Activated naive CD4-positive, alpha-beta T cell treated with anti-CD3 and anti-CD28 coated beads for 36 hours (primary cell): ENCODE measurements at places on chromosomes 3 and 15.

GRCh38 chr3:141941093-141941492, 64.7 kb downstream of the ATP1B3 start:
- no peak for DNase-seq

GRCh38 chr15:84552896-84553295, 47.9 kb upstream of the ZSCAN2 start:
- DNase-seq, result no peak

DNA sequence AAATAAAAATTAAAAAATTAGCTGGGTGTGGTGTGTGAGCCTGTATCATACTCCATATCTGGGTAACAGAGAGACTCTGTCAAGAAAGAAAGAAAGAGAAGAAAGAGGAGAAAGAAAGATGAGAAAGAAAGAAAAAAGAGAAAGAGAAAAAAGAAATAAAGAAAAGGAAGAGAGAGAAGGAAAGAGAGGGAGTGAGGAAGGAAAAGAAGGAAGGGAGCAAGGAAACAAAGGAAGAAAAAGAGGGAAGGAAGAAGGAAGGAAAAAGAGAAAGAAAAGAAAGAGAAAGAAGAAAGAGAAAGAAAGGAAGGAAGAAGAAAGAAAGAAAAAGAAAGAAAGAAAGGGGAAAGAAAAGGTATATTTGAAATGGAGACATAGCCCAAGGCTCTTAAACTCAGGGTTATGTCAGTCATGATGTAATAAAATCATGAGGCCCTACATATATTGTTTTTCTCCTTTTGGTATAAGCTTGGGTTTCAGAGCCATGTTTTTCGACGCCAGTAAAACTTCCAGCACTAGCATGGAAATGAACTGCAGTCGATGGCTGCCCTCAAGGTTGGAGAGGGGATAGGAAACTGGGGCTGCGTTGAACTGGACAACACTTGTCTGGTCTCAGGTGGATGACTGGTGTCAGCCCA, 38.0 kb upstream of the RFTN1 start:
- no peak for DNase-seq

GRCh38 chr3:68924897-68925296, 7.5 kb downstream of the TAFA4 start:
- no peak for DNase-seq

GRCh38 chr3:57436195-57436761, 107.9 kb downstream of the DNAH12 start:
- no peak for DNase-seq

DNA sequence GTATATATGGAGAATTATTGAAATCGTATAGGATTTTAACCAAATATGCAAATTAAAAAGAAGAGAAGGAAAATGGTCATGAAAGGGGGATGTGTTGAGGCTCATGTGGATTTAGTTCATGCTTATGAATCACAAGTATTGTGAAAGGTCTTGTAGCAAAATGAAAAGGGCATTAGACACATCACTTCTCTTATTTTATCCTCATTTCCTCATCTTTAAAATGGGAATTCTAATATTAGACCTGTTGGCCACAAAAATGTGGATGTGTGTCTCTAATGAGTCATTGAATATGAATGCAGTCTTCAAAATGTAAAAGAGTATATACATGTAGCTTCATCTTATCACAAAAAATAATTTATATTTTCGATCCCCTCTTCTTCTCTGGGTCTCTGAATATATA, 14.9 kb upstream of the ALCAM start:
- no peak for DNase-seq

DNA sequence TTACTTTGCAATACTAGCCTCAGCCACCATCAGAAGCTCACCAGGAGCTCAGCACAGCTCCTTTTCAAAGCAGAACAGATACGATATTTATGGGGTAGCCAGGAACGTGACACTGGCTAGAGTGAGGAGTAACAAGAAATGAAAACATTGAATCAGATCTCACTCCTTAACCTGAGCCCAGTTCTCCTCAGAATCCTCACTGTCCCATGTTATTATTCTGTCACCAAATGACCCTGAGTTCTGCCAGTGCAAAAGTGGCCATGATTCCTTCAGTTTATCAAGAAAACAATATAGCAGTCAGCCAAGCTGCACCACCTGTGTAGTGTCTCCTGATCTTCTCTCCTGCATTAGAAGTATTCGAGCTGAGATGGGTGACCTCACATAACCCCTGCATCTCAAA, 956.7 kb downstream of the TUSC7 start:
- no peak for DNase-seq

GRCh38 chr3:37094636-37095035, 79.7 kb downstream of the LRRFIP2 start:
- DNase-seq, result no peak
